ENCODE measurements at places on chromosomes 1 and 21.

GRCh38 chr1:235920596-235921375 lies 54.1 kb upstream of the LYST start:
- no peak for DNase-seq

DNA sequence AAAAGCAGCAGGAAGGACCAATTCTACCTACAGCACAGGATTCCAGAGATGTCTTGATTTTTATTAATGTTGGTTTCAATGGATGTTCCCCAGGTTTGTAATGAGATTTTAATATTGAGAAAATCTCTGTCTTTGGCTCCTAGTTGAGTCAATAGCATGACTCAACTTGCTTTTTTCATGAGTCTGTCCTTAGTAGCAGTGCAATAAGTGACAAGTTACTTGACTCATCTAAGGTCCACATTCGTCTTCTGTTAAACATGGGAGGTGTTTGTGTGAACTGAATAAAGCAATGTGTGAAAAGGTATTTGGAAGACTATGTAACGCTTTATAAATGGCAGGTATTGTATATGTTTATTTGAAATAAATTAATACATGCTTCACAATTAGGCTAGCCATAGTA lies 645.0 kb upstream of the PTBP2 start:
- DNase-seq = no peak

DNA sequence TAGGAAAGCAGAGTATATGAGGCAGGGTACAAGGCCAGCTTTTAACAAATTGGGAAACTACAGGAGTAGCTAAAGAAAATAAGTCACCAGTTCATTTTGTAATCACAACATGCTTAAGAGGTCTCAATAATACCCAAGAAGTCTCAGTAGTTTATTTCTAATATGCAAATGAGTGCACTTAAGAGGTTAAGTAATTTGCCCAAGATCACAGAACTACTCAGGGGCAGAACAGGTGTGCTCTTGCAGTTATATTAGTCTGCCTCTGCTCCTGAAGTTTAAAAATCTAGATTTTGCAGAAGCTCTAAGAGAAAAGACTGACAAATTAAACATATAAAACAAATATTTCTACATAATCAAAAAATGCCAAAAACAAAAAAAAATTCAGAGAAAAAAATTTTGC lies 6.9 kb downstream of the EPS15 start:
- no peak for DNase-seq

DNA sequence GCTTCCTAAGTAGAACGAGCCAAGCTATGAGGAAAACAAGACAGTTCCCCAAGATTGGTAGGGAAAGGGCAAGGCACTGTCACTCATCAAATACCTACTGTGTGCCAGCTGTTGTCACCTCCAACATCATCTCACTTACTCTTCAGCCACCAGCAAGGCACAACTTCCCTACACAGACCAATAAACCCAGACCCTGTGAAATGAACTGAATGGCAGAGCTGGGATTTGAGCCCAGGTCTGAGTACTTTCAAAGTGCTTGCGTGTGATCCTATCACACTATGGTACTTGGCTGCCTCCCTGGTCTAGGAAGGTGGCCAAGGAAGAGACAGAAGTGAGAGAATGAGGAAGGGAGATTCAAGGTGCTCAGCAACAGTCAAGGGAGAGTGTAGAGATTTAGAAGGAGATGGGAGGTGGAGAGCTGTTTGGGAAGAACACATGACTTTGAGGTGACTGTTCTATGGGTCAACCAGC lies 16.7 kb upstream of the TRIM63 start:
- no peak for DNase-seq

DNA sequence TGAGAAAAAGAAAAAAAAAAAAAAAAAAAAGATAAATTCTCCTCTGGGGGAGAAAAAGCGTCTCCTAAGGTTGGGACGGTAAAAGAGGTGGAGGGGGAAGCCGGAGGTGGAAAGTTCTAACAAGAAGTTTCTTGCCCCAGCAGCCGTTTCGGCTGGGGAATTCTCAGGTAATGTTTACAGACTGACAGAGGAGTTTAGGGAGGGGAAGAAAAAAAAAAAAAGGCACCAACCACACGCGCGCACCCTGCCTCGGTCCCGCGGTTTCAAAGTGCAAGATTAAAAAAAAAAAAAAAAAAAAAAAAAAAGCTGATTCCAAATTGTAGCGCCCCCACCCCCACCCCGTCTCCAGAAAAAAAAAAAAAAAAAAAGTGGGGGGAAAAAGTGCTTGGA lies 504 bp downstream of the DHRS3 start:
- DNase-seq = peak; percentile 45

DNA sequence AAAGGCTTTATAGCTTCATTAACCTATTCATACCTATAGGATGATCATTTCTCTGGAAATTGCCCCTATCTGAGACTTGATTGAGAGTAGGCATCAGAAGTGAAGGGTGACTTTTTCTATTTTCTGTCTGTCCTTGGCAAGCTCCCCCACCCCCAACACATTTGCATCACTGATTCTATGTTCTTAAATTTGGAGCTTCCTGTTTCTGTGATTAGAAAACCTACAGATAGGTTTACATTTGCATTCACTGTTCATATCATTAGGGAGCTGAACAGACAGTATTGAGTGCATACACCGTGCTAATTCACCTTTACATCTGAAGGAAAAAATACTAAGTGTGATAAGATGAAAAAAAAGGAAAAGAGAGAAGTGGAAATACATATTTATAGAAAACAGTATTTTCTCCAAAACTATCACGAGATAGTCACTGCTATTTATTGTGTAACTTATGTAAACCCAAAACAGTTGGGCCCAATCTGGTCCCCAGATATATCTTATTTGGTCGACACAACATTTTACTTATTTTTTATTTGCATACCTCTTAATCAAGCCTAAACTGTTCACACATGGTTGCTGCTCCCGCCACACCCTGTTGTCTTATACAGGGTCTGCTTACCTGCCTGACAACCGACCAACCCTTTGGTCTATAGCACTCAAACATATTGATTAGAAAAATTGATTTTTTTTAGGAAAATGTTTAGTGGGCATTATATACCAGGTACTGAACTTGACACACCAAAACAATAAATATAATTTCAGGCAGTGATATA lies 218.8 kb downstream of the NTNG1 start:
- DNase-seq = no peak

DNA sequence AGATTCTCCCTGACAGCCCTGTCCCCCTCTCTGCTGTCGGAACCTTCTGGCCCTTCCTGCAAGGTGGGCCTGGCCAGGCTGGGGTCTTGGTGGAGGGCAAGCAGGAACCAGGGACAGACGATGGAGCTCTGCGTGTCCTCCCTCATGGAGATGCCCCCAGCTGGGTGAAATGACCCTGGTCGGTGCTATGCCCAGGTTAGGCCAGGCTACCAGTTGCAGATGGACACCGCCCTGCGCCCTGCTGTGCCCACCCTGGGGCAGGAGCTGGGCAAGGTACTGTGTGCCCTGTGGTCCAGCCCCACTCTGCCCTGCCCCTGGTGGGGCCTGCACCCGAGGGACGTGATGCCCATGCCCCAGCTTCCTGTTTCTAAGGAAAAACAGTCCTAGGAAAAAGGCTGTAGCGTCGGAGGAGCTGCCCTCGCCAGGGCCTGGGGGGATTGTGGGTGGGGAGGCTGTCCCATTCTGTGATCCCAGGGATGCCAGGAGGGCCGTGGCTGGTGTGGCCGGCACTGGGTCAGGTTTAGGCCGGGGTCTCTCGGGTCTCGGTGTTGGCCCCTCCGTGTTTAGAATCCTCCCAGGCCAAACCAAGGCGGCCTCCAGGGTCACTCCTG lies 77.6 kb downstream of the MORN1 start:
- no peak for DNase-seq

- DNase-seq = no peak
Measured at GRCh38 chr1:152546704-152547103, 19.9 kb downstream of the LCE3E start.

GRCh38 chr1:41286486-41286885 lies 44.4 kb upstream of the SCMH1 start:
- no peak for DNase-seq

- peak; percentile 88 for DNase-seq
Measured at GRCh38 chr21:42227909-42228708, 9.2 kb downstream of the ABCG1 start.

GRCh38 chr21:38831526-38832467 lies 26.1 kb downstream of the ETS2 start:
- DNase-seq = no peak

DNA sequence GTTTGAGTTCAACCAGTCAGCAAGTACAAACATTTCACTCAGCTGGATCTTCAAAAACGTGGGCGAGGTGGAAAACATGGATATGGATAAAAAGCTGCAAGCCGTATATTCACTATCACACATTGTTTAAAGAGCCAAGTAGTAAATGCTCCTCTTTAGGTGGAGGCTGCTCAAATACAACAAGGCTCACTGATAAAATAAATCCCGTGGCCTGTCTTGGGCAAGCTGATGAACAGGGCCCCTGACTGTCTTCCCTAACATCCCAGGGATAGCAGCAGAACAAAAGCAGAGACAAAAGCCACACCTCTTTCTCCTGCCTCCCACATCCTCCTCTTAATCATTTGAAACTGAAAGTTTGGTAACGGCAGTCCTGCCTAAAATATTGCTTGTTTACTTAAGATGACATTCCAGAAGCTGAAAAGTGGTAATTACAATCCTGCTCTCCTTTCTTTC lies 357.7 kb downstream of the TTLL7 start:
- DNase-seq = no peak

DNA sequence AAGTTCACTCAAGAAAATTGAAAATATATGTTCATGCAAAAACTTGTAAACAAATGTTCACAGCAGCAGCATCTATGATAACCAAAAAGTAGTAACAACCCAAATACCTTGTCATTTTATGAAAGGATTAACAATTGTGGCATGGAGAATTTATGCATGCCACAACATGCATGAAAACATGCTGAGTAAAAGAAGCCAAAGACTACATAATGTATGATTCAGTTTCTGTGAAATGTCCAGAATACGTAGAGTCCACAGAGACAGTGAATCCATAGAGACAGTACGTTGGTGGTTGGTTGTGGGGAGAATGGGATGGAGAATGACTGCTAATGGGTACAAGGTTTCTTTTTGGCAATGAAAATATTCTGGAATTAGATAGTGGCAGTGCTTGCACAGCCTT lies 148.7 kb downstream of the MAST2 start:
- no peak for DNase-seq

GRCh38 chr1:109815809-109816174 lies 52.1 kb upstream of the EPS8L3 start:
- no peak for DNase-seq

DNA sequence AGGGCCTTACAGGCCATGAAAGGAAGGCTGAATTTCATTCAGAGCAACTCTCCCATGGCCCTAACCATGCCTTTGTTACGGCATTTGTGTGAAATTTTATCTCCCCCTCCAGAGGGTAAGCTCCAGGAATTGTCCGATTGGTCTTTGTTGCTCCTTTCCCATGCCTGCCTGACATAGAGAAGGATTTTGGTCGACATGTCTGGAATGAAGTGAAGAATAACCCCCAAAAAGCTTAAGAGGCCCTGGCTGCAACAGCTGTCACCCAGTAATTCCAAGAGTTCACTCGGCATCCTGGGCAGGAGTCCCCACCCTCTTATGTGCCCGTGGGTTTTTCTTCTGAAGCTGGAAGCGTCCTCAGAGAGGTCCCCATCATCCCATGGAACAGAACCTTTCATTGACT lies 20.6 kb downstream of the CDA start:
- no peak for DNase-seq

DNA sequence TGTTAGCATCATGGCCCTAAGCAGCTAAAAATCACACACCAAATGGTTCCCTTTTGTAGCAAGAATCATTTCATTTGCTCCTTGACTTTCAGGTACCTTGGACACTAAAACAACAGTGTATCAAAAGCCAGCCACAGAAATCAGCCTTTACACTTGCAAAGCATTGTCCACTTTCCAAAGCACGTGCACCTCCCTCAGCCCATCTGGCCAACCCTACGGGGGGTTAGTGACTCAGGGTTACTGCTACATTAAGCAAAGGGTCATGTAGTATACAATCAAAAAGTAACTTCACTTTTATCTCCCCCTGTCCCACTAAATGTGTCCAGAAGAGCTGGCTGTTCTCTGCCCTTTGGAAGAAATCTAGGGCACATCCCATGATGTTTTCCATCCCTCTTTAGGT lies 149.7 kb downstream of the HIVEP3 start:
- DNase-seq = no peak

DNA sequence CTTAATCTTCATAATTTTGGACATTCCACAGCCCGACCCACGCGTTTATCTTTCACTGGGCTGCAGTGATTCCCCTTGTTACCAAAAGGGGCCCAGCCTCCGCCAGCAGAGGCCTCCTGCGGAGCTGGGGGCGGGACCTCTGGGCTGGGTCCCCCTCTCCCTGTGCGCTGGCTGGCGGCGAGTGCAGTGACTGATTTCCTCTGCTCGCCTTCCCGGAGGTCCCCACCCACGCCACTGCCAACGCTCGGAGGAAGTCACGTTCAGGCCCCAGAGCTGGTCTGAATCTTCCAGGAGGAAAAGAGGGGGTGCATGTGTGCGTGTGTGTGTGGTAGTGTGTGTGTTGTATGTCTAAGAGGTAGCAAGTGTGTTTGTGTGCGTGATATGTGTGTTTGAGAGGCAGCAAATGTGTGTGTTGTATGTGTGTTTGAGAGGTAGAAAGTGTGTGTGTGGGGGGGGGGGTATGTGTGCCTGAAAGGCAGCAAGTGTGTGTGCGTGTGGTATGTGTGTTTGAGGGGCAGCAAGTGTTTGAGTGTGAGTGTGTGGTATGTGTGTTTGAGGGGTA lies 35.0 kb upstream of the JAK1 start:
- peak; percentile 61 for DNase-seq

GRCh38 chr21:34845521-34846451 lies 177.0 kb downstream of the CLIC6 start:
- no peak for DNase-seq

DNA sequence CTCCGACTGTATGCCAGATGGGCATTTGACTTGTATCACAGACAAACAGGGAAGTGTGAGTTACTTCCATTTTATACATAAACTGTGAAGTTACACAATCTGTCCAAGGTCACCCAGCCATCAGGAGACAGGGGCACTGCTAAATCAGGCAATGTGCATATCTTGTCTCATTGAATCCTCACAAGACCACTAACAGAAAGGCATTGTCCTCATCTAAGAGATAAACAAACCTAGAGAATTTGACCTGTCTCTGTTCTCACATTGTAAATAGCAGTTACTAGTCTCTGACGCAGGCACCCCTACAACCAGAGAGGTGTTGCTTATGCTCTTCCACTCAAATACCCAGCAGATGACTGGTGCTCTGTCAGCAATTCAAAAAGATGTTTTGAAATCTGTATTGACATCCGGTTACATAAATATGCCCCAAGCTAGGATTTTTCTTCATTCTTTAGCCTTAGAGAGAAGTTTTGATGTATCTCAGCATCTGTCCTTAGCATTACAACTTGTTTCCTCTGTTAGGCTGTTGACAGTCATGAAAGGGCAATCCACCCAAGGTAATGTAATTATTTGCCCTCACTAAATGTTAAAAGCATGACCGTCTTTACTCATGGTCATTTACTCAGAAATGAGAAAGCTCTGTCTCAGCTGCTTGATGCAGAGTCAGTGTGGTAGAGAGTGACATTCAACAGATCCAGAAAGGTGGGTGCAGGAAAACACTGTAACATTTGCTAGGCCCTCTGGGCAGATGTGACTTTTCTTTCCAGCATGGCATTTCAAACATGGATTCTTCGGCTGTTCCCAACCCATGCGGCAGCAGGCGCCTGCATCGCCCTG lies 51.9 kb upstream of the ZNF326 start:
- no peak for DNase-seq

GRCh38 chr1:91720044-91720443 lies 165.9 kb downstream of the TGFBR3 start:
- no peak for DNase-seq
